ENCODE measurements at places on chromosomes 7 and 10.

DNA sequence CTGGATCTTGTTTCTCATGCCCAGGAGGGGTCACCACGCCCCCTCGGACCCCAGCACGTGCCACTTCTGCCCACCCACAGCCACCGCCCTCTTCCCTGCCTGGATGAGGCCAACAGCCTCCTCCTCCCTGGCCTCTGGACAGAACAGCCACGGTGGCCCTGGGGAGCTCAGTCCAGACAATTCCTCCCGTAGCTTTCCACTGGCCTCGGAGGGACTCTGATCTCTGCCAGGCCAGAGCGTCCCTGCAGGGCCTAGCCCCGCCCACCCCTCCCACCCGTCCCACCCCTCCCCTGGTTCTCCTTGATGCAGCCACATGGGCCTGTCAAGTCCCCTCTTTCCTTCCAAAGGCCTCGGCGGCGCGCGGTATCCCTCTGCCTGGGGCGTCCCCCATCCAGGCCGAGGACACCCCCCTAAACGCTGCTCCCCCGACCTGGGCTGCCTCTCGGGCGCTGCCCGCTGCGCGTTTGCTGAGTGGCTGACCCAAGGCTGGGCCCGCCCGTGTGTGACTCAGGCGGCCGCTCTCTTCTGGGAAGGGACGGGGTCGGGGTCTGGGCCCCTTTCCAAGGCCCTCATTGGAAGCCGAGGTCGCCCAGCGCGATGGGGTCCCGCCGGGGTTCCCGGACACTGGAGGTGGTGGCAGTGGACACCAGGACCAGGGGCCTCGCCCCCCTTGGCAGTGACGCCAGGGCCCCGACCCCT is 557 bp downstream of the TMEM120A start:
- no peak for DNase-seq

GRCh38 chr10:123847686-123848432 is 43.7 kb downstream of the CPXM2 start:
- DNase-seq: no peak

GRCh38 chr10:47192273-47192672 is 107.7 kb upstream of the GDF10 start:
- DNase-seq: no peak

DNA sequence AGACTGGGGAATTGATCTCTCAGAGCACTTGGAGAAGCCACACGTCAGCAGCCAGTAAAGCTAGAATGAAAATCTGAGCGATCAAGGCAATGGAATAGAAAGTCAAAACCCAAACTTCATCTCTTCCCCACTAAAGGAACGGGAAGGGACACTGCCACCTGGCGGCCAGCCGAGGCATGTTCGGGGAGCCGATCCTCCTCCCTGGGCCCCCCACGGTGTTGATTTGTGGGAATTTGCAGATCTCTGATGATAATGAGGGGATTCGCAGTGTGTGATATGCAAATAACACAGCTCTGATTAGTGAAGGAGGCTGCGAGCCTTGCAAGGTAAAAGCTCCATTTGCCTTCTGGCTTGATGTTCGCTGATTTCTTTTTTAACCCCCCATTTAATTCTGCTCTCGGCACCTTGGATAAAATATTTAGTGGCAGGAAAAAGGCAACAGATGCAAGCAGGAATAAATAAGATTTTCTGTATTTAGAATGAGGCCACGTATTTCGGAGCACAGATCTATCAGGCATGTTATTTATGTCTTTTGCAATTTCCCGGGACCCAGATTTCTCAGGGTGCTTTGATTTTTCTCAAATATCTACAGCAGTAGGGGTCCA is 258.6 kb downstream of the PAXIP1 start:
- DNase-seq: no peak

DNA sequence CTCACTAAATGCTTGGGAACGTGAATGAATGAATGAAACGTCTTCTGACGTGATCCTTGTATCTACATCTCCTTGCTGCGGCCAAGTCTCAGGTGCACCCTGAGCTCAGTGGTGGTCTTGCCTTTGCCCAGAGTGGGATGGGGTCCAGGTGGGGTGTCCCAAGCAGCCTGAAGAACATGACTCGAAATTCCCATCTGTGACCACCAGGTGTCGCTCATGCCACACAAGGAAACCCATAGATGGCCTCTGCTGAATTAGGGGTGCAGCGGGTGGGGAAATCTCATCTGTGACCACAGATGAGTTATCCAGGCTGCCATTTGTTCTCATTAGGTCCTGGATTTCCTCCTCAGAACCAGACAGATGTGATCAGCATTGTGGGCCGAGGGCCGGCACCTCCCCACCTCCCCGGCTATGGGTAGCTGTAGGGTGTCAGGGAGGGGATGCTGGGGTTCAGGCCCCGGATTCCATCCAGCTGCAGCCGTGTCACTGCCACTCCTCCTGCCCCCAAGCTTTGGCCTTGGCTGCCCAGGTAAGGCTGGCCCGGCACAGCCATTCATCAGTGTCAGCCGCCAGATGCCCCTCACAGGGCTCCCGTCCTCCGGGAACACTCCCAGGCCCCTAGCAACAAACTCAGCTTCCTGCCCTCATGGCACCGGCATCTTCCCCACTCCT is 21.0 kb upstream of the GNA12 start:
- peak; percentile 52 for DNase-seq

DNA sequence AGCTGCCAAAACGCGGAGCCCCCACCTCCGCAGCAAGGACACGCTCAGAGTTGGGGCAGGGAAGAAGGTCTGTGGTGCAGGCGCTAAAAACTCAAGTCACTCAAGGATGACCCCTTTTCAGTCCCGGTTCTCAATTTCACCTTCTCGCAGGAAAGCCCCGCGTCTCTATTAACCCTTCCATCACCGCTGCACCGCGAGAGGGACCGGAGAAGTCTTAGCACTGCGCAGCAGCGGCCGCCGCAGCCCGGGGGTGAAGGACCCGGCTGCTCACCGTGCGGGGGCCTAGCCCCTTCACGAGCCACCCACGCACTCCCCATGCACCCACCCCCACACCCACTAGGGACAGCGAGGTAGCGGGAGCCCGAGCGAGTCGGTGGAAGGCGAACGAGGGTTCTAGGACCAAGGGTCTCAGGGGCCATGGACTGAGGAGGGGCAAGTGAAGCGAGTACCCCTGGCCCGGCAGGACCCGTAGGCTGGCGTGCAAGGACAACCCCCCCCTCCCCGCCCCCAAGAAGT is 162.9 kb downstream of the SH3PXD2A start:
- no peak for DNase-seq

- no peak for DNase-seq
Observed at GRCh38 chr7:75631711-75632110, 107.0 kb downstream of the HIP1 start.

GRCh38 chr7:37371755-37372154 is 76.9 kb downstream of the ELMO1 start:
- no peak for DNase-seq

DNA sequence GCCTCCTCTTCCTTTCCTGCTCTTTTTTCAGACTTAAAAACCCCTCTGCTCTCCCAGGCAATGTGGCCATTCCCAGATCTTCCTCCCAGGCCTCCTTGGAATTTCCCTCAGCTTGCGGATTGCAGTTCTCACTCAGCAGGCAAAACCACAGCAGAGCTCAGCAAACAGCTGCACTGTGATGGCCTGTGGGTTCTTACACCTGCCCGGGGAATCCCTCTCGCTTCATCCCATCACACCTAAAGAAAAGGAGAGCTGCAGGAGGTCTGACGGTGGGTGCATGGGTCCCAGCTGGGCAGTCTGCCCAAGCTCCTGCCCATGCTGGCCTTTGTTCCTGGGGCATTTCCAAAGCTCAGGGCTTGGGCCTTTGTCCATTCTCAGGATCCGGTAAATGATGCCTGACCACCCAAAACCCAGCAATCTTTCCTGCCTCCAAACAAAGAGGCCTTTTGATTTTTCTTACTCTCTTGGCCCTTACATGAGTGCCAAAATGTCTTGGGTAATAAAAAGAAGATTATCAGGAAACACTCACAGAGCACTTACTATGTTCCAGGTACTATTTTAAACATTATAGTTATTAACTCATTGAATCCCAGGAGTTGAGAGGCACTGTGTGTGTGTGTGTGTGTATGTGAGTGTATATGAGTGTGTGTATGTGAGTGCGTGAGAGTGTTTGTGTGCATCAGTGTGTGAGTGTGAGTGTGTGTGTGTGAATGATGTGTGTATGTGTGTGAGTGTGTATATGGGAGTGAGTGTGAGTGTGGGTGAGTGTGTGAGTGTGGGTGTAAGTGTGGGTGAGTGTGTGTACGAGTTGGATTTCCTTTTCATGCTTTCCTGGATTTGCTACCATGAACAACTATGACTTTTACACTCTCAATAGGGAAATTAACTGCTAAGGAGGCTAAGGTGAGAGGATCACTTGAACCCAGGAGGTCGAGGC is 64.5 kb upstream of the PODXL start:
- DNase-seq: no peak

DNA sequence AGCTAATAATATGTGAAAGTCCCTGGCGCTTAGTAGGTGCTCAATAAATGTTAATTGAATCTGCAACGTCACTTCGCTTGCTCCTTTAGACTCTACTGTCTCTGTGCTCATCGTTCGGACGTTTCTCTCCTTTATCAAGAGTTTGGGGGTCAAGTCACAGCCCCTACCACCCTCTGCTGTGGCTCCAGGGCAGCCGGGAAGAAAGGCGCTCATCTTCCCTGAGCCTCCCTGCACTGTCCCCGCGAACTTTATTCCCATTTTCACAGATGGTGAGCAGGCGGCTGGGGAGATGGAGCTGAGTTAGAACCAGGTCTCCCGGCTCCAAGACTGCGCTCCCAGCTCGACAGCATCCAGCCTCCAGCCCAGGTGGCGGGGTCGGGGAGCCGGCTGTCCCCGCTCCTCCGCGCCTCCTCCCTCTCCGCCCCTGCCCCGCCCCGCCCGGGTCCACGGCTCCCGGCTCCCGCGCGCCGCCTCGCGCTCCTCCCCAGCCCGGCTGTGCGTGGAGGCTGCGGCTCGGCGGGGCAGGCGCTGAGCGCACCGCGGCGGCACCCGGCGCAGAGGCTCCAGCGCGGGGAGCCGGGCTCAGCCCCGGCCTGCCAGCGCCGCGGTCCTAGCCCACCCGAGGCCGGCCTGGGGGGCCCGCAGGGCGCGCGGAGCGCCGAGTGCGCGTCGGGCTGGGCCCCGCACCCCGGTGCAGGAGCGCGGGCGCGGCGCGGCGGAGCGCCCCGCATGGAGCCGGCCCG is at the start of gene CLEC2L:
Gene CLEC2L, plus strand, starts transcription at position 487 of the 743 bp plus-strand sequence. Its CDS starts 243 bp downstream, at position 730.
- no peak for DNase-seq

- no peak for DNase-seq
Observed at GRCh38 chr10:62805231-62806099, 945 bp downstream of the ADO start.

- DNase-seq: no peak
Observed at GRCh38 chr10:1151076-1152033, 95.2 kb downstream of the WDR37 start.

GRCh38 chr10:75187961-75188426 is 22.6 kb upstream of the VDAC2 start:
- peak; percentile 40 for DNase-seq

GRCh38 chr7:98500764-98501163 is 99.9 kb upstream of the BAIAP2L1 start:
- no peak for DNase-seq

GRCh38 chr10:126277181-126277580 is 111.1 kb downstream of the ADAM12 start:
- no peak for DNase-seq

DNA sequence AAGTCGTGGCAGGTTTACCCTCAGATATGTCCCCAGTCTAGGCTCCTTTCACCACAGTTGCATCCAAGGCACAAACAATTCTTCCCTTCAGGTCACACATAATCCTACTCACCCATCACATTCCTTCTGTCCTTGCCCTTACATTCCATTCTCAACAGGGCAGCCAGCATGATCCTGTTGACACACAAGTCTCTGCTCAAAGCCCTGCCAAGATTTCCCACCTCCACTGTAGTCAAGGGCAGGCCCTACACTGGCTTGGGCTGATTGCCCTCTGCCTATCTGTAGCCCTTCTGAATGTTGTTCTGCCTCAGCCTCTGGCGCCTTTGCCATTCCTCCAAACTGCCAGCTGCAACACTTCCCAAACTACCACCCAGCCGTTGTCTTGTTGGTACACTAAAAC is 187.9 kb upstream of the AKR1E2 start:
- DNase-seq: no peak
